Stimulated activated CD4-positive, alpha-beta T cell treated with anti-CD3 and anti-CD28 coated beads, Interleukin-1b, Interleukin-23, amount 100 ng/mL, for 48 hours (primary cell): ENCODE measurements at places on chromosomes 2 and 18.

DNA sequence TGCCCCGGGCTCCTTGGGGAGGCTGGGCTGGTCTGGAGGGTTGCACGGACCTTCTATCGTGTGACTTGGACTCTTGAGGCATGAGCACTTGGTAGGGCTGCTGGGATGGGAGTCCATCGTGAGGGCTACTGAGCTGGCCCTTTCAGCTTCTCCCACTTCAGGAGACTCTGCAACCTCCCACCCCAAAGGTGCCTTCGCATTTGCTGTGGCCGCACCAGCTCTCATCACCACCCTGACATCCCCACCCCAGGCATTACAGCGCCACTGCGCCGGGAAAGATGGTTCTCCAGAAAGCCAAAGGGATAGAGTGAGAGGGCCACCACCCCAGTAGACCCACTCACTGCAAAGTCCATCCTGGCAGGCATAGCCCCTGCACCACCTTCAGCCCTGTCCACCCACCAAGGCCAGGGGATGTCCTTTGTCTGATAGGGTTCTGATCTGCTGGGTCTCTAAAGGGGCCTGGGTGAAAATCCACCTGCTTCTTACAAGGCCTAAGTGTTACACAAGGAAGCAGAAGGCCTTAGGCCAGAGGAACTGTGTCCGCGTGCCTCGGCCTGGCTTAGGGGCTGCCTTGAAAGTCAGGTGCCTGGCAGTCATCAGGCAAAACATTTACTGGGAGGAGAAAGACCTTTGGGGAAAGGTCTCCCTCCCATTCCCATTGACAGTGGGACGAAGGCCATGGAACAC is 5.1 kb downstream of the EHD3 start:
- DNase-seq = no peak

- DNase-seq = no peak
Measured at GRCh38 chr2:24402242-24403097, 42.1 kb upstream of the ITSN2 start.

DNA sequence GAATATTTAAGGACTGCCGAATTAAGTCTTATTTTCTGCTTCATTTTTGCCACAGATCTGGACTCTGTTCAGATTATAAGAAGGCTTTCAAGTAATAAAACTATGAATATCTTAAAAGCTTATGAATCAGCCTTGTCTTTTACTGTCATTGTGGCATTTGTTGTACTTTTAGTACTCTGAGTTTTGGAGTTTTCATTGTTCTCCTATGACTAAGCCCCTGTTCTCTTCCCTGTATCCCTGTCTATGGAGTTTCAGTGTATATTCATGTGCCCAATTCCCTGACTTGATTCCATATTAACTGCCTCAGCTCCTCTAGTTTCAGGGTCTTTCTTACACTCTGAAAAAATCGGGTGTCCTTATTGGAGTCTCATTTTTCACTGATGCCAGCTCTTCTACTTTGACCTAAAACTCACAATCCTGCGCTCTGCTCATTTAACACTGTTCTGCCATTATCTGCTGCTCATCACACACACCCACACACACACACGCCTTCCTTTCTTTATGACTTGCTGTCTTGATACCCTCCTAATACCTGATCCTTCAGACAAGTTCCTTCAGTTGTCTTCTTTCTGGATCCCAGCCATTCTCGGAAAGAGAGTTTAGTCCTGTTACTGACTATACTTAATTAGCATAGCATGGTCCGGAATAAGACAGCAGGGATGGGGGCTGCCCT is 511.8 kb downstream of the CPS1 start:
- DNase-seq = no peak

DNA sequence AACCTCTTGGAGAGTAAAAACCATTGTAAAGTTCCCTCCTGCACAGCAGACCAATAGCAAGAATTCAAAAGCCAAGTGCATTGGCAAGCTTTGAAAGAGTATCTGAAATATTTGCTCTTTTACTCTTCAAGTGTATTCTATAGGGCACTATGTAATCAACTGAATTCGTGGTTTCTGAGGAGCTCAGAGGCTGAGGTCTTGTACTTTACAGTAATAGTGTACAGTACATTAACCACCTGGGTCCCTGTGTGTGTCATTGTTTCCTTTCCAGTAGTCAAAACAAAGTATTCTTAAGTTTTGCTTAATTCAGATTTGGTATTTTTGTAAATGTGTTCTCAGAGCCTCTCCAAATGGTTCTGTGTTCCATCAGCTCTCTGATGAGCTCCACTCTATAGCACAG is 769.7 kb downstream of the LRRTM4 start:
- DNase-seq = no peak

- DNase-seq = no peak
Measured at GRCh38 chr18:7898181-7898580, 331.1 kb downstream of the PTPRM start.

DNA sequence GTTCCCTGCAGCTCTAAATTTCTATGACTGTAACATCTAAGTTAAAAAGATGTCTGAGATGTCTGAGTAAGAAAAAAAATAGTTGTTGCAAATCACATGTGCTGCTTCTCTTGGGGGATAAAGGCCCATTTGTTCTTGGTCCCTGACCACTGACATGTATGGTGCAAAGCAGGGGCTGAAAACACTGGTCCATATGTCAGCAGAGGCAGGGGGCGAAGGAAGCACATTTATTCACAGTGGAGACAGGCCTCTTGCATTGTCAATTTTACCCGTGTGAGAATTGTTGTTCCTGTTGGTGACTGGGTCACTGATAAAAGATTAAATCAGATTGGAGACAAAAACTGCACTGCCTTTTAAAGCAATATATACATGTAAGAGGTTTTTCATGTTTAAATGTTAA is 38.8 kb downstream of the PRKCE start:
- DNase-seq = no peak

DNA sequence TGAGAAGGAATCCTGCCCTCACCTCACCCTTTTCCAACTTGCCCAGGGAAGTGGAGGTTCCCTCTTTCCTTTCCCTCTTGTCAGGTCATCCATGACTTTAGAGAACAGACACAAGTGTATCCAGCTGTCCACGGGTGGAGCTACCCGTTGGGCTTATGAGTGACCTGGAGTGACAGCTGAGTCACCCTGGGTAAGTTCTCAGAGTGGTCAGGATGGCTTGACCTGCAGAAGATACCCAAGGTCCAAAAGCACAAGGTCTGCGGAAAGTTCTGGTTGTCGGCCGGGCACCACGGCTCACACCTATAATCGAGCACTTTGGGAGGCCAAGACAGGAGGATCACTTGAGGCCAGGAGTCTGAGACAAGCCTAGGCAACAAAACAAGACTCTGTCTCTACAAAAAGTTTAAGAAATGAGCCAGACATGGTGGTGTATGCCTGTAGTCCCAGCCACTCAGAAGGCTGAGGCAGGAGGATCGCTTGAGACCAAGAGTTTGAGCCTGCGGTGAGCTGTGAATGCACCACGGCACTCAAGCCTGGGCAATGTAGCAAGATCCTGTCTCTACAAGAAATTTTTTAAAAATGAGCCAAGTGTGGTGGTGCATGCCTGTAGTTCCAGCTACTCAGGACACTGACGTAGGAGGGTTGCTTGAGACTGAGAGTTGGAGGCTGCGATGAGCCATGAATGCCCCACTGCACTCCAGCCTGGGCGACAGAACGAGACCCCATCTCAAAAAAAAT is 14.0 kb upstream of the CNDP1 start:
- DNase-seq = no peak

GRCh38 chr2:232386740-232387450 is 8.3 kb downstream of the ALPP start:
- DNase-seq = no peak

DNA sequence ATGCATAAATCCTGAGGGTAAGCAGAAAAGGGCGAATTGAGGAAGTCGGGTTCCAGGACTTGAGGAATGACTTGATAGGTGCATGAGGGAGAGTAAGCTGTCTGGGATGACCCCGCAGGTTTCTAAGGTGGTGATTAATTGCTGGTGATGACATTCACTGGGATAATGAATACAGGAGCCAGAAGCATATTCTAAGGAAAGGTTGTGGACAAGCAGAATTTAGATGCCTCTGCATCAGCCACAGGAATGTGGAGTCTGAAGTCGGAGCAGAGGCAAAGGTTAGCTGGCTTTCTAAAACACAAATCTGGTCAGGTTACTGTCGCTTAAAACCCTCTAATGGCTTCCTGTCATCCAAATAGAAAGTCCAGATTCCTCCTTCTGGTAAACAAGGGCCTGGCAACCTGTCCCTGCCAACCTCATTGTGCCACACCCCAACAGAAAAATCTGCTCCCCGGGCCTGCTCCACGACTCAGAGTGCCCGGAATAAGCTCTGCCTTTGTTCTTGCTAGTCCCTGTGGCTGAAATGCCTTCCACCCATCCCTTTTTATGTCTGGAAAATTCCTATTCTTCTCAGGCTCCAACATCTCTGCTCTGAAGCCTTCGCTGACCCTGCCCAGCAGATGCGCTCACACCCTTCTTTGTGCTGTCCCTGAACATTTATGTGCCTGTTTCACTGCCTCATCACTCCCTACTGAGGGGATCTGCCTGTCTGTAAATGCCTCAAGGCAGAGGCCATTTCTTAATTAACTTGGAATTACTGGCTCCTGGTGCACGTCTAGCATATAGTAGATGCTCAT is 11.3 kb upstream of the TMEM214 start:
- no peak for DNase-seq

GRCh38 chr2:66813525-66813924 is 378.6 kb downstream of the MEIS1 start:
- DNase-seq = no peak

DNA sequence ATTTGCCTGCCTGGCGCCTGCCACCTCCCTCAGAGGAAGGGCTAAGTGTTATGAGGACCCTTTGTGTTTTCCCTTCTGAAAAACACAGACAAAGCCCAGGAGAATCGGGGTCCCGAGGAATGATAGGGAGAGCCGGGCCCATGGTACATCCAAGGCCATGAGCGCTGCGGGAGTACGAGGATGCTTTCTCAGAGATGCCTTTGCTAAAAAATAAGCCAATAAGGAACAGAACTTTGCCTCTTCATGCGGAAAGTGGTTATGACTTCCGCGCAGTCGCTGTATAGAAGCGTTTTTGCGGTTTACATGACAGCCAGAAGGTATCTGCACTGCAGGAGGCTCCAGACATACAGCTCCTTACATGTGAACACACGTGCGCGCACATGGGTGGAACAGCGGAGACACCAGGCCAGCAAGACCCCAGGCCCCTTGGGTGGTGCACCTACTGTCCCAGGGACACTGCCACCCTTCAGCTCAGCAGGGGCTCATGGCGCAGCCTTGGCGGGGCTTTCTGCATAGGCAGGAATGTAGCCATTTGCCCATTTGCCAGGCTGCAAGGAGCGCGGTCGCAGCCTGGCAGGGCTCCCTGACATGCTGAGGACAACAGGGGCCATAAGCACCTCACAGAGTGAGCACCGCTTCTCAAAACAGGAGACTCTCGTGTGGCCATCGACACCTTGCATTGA is 252.4 kb upstream of the SALL3 start:
- DNase-seq = no peak

DNA sequence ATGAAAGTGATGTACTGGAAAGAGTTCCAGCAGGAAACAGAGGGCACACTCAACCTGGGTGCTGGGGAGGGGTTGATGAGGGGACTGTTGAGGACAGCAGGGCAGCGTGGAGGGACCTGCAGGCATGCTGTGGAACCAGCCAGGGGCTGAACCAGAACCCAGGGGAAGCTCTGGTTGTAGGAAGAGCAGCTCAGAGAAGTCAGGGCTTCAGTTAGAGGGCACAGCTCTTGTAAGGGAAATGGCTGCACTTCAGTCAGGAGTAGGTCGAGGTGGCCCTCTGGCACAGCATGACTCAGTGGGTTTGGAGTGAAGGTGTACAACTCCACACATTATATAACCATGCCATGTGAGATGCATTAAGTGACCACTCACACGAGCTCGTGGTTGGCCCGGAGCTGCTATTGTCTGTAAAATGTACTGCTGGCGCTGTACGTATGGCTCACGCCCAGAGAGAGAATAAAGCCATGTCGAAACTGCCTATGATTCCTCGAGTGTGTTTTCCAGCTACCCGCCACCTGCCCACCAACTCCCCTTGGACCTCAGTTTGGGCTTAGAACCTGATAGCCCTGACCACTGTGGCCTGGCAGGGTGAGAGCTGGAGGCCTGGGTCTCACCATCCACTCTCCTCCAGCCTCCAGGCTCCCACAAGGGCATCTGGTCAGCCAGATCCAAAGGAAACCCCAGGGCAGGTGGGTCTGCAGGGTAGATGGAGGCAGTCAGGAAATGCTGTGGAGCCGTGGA is 136.5 kb upstream of the HS6ST1 start:
- DNase-seq = no peak

- DNase-seq = no peak
Measured at GRCh38 chr18:69951182-69951581, 3.5 kb upstream of the CD226 start.

GRCh38 chr18:33751613-33752221 is 173.7 kb downstream of the ASXL3 start:
- DNase-seq = no peak

GRCh38 chr2:15223887-15224286 is 337.2 kb downstream of the NBAS start:
- DNase-seq = no peak

GRCh38 chr2:234308073-234308812 is 188.6 kb downstream of the ARL4C start:
- DNase-seq = no peak

- no peak for DNase-seq
Measured at GRCh38 chr2:221100467-221101089, 471.5 kb downstream of the EPHA4 start.

- DNase-seq = no peak
Measured at GRCh38 chr2:240642806-240643092, 17.5 kb downstream of the GPR35 start.

DNA sequence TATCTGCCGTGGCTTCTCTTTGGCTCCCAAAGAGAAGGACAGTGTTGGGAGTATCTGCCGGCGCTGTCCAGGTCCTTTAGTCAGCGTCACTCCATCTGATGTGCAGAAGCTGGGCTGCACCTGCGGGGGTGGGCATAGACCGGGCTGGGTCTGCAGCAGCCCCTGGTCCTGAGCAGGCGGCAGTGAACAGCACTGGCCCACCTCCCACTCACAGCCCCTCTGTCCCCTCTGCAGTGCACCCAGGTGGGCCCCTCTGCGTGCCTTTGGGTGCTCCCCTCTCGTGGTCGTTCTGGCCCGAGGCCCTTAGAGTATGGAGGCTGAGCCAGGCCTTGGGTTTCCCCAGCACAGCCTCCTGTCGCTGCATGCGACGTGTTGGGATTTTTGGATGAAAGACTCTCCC is 95.7 kb downstream of the USP40 start:
- DNase-seq = no peak
